ENCODE measurements at places on chromosomes 5 and 9.
A peak's percentile ranks its signal among the peaks of the same experiment; 100 is the strongest.

GRCh38 chr5:171223927-171224326 is 85.1 kb upstream of the TLX3 start:
- DNase-seq: no peak

GRCh38 chr5:73213566-73213998 is 40.6 kb downstream of the TMEM174 start:
- peak; percentile 54 for DNase-seq

DNA sequence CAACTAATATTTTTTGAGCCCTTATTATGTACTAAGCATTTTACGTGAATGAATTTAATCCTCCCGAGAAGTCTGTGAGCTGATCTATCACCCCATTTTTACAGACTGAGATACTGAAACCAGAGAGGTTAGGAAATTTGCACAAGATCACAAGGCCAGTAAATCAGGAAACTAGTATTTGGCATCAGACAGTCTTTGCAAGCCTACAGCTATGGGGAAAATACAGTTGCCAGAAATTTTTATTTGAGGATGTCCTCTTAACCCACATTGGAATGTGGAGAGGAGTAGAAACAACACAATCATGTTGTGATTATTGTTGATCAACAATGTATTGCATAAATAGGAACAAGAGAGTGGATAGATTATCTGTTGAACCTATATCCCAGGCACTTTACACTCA is 2.3 kb upstream of the SLC46A2 start:
- no peak for DNase-seq

DNA sequence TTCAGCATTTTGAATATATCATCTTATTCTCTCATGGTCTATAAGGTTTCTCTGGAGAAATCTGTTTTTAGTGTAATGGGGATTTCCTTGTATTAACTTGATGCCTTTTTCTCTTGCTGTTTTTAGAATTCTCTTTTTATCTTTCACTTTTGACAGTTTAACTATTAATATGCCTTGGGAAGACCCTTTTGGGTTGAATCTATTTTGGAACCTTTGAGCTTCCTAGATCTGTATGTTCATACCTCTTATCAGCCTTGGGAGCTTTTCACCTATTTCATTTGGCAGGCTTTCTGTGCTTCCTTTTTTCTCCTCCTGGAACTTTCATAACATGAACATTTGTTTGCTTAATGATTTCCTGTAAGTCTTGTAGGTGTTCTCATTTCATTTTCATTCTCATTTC is 22.2 kb downstream of the RCL1 start:
- DNase-seq: no peak

- DNase-seq: no peak
These were observed 26.6 kb downstream of the IDNK start for GRCh38 chr9:83649515-83649914.

DNA sequence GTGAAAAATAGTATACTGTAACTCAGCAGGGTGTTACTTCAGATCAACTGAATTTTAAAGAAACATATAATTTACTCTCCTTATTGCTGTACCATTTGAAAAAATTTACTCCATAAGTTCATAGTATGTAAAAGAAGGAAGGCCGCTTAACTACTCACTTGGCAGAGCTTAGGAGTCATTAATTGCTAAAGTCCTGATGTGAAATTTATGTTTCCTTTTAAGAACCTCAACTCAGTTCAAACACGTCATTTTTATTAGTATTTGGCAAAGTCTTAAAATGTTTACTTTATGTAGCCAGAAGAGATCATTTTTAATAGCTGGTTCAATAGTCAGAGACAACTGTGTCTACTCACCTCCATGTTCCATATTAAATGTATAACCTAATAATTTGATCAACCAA is 268.6 kb downstream of the CDH10 start:
- no peak for DNase-seq

- no peak for DNase-seq
These were observed 8.9 kb downstream of the OTP start for GRCh38 chr5:77629509-77630113.

GRCh38 chr9:78351816-78352215 is 54.9 kb downstream of the PSAT1 start:
- DNase-seq: no peak

DNA sequence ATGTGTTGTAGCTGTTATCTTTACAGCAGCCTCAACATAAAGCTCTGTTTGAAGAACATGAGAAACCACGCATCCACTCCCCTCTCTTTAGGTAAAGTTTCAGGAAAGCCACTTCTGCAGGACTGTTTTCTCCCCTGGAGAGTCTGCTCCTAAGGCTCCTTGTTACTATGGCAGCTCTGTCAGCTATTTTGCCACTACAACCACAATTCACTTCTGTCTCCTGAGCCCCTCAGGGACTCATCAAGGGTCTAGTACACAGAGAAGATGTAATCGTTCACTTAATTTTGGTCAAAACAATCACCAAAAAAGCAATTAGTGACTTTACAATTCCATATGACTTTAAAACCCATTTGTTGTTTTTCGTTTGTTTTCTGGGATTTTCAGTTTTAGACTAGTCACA is 157.7 kb downstream of the FBN2 start:
- no peak for DNase-seq

DNA sequence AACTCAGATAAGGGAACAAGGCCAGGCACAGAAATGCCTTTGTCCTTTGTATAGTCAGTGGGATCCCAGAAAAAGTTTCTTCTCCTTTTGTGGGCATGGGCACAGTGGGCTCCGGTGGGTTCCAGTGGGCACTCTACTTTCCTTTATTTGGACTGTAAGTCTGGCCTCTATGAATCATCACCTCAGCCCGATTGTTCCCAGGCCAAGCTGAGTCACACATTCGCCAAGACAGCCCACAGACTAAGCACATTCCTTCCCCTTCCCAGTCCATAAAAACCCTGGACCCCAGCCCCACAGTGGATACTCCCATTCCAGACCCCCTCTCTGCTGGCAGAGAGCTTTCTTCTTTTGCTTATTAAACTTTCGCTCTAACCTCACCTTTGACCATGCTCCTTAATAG is 165.0 kb downstream of the FBXL17 start:
- DNase-seq: peak; percentile 16

DNA sequence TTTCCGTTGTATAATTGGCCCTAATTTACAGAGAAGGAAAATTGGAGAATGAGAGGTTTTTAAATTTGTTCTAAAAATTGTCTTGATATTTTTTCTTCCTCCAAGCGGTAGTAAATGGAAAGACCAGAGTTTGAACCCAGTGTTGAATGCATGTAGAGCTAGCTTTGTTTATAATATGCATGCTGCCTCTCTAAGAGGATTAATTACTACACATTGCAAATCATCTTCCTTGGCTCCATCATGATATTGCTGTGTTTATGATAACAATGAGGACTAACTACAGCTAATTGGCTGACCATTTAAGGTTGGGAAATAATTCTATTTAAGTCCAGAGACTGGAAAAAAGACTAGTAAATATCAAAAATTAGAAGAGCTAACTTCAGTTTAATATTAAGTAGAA is 338.5 kb downstream of the PLK2 start:
- no peak for DNase-seq

DNA sequence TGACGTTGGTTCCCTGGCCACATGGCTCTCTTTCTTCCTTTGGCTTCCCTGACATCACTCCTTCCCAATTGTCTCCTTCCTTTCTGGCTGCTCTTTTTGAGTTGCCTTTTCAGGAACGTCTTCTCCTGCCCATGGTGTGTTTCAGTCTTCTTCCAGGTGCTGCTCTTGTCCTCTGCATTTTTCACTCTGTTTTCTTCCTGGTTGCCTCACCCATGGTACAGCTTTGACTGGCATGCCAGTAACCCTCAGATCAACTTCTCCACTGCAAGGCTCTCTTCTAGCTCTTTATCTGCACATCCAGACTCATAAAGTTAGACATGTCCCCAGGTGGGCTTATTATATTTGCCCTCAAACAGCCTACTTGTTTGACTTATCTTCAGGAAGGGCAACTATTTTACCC is 91.0 kb upstream of the ANKH start:
- DNase-seq: no peak

GRCh38 chr5:116756531-116756930 is 181.9 kb upstream of the SEMA6A start:
- no peak for DNase-seq

DNA sequence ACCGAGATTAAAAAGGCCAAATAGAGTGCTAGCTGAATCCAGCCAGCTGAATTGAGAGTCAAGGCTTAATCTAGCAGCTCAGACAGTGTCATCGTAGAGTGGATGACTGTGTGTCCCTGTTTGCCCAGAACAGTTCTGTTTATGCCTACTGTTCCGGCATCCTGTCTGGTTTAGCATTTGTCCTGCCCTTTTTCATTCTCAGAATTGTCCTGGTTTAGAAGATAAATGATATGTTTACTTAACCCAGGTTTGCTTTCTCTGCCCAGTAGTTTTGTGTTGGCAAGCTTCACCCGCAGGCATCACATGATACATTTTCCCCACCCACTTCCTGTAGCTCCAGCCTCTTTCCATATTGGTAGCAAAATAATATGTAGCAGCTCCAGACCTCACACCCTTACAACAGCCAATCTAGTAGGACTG is 41.3 kb upstream of the ZSWIM6 start:
- DNase-seq: no peak

DNA sequence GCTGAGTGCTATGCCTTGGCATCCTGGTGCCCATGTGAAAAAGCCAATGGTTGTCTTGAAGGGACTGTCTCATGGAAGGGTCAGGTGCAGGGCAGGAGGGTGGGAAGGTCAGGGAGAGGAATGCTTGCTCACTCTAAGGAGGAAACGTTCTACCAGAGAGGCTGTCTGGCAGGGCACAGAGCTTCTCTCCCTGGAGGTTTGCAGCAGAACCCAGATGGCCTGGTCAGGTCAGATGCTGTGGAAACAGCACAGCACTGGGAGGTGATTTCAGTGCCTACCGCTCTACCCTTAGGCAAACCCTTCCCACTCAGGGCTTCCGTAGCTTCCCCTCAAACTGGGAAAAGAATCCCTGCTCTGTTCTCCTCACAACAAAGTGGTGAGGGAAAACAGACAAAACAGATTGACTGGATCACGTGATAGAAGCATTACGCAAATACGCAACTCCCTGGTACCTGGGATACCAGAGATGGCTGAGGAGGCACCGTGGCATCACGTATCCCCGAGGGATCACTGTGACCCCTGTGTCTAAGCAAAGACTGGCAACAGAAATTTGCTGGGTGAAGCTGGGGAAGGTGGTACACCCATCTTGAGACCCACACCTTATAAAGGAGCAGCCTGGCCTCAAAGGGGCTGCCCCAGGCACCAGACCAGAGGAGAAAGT is 3.9 kb upstream of the MGAT1 start:
- no peak for DNase-seq

- no peak for DNase-seq
These were observed 131.8 kb upstream of the GABRP start for GRCh38 chr5:170651604-170652277.

DNA sequence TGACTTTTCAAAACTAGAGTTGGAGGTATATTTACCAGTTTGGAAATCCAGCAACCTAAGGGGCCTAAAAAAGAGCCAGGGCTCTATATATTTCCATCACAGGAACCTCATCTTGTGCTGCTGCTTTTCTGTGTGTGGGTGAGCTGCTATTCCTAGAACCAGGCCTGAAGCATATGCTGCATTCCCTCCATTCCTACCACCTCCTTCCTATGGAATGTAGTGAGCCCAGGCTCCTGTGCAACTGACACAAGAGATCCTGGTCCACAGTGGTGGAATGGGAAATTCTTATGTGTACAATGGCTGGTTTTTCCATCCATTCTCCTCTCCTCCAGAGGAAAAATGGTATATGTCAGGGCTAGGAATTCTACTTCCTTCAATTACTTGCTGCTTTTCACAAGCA is 39.1 kb downstream of the SPEF2 start:
- no peak for DNase-seq

DNA sequence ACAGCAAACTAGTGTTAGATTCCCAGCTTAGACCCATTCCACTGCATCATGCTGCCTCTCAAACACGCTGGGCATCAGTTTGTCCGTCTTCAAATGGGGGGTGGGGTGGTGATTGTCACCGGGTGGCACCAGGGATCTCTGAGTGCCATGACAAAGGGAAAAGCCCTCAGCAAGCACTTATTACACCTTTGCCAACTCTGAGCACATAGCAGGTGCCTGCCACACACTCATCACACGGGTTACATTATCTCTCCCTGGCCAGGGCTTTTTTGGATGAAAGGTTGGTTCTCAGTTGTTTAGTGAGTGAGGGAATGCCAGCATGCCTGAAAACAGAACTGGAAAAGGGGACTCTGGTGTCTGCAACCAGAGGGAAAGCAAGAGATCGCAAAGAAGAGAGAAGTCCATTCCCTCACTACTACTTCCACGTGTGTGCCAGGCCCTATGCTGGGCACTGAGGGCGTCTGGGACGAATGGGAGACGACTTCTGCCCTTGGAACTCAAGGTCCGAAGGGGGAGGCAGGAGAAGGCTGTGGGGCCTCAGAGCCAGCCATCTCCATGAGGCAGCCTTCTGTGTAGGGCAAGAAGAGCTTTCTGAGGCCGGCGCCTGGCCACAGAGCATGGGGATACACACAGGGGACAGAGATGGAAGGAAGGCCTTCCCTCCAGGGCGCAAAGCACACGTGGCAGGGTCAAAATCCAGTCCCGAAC is 48.9 kb downstream of the PAX5 start:
- DNase-seq: no peak

DNA sequence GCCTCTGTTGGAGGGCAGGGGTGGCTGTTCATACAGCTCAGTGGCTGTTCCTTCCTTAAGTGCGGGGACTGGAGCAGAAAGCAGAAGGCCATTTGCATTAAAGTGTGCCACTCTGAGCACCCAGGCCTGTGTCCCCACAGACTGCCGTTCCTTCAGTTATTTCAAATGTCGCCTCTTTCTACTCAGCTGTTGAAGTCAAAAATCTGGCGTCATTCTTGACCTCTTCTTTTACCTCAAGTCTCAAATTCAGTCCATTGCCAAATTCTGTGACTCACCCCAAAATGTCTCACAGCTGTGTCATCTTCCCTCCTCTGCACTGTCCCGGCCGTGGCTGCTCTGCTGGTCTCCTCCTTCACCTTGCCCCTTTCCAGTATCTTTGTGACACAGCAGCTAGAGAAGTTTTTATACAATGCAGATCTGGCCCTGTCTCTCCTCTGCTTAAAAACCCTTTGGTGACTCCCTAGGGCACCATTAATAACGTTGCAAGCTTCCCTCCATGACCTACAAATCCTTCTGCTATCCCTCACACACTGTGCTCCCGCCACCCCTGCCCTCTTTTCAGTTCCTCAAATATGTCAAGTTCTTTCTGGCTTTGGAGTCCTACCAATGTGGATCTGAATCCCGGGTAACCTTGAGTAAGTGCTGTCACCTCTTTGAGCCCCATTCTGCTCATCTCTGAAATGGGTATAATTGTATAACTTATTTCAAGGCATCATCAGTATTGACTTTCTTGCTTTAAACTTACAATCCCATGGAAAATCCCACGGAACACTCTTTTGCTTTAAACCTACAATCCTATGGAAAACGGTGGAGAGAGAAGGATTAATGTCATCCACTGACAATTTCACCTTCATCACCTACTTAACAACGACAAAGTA is 98.3 kb upstream of the BOD1 start:
- peak; percentile 86 for DNase-seq
